NCI-H748 treated with DMSO at 0.1 percent for 48 hours (cell line): ENCODE measurements at places on chromosomes 7 and 10.

DNA sequence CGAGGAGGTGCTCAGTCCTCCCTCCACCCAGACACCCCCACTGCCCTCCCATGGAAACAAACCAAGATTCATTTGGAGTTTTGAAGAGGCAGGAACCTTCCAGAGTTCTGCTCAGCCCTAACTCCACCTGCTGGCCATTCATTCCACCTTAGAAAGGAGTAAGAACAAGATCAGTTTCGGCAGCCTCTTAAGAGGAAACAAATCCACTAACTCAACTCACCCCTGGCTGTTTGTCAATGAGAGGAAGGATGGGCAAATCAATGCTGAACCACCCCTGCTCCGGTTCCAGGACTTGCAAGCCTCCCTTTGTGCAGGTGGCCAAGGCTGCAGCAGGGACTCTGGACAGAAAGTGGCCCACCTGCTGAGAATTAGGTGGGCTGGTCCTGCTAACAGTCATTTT is 26.2 kb downstream of the CCDC3 start:
- DNase-seq: no peak

- DNase-seq: no peak
Observed at GRCh38 chr10:5958675-5959074, 18.7 kb downstream of the IL15RA start.

DNA sequence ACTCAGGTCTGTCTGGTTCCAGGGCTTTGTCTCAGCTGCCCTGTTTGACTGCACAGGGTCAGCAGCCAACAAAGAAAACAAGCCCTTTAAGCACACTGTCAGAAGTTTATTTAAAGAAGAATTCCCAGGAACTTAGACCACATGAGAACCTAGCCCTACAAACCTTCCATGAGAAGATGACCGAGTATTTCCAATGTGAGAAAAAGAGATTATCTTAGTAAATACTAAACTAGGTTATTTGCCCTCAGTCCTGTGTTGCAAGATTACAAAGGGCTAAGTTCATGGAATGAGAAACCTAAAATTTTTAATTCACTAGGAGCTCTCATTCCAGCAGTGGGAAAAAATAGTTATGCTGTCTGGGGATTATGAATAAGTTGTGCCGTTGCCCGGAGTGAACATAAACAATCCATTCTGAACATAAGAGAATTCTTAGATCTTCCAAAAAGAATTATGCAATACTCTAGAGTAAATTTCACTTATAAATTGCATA is 46.7 kb downstream of the NOC3L start:
- no peak for DNase-seq

GRCh38 chr10:70769121-70769520 is 16.1 kb downstream of the TBATA start:
- DNase-seq: no peak

GRCh38 chr10:30744106-30744505 is 114.6 kb upstream of the LYZL2 start:
- DNase-seq: no peak

DNA sequence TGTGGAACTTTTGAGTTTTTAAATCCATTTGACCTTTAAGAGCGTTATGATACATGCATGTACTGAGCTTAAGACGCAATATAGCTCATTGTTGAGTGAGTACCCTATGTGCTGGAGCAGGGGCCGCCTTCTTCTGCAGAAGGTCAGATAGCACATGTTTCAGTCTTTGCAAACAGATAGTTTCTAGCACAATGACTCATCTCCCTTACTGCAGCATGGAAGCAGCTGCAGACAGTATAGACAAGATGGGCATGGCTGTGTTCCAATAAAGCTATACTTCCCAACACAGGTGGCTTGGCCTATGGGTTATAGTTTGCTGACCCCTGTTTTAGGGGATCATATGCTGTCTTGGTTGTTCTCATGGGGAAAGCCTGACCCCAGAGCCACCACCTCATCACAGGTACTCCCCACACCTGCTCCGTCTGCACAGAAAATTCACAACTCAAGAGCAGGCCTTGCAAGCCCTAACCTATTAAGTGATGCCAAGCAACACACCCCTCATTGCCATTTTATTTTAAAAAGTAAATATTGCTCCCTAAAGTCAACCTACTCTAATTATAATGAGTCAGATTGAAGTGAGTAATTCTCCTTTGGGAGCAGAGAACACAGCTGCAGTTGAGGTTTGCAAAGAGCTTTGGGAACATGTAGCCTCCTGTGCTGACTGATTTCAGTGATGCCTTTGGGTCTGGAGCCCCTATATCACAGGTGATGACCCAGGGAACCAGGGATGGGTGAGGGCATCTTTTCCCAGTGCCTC is 330.1 kb downstream of the PAXIP1 start:
- peak; percentile 61 for DNase-seq

DNA sequence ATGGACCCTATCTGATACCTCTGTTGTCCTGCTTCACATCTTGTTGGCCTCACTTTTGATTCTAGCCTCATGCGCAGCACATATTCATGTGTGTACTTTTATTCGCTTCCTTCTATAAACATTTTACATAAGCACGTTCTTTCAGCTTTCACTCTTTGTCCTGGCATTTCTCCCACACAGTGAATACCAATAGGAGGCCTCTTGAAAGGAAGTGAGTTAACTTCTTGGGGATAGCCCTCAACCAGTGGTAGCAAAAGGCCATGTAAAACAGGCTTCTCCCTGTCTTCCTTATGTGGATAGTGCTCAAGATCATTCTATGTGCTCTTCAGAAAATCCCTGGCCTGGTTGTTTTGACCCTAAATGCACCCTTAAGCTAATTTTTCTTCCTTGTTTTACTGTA is 633.9 kb upstream of the MBL2 start:
- DNase-seq: no peak

GRCh38 chr7:35727571-35727970 is 32.6 kb upstream of the HERPUD2 start:
- DNase-seq: no peak
